CD8-positive, alpha-beta memory T cell (primary cell): ENCODE measurements at places on chromosomes 16 and 17. TPM values are rescaled to one million over a fixed set of nuclear protein-coding genes. Genes with fewer than 3 reads are reported as not detected.

GRCh38 chr17:76076146-76076764 is 1.7 kb downstream of the GALR2 start:
- peak overlapping the region; percentile 49 for H3K4me3 ChIP-seq
- peaks cover 54% of the 10 kb centered on the region for H3K4me1 ChIP-seq
- H3K36me3 ChIP-seq = no peaks in the 10 kb centered on the region

DNA sequence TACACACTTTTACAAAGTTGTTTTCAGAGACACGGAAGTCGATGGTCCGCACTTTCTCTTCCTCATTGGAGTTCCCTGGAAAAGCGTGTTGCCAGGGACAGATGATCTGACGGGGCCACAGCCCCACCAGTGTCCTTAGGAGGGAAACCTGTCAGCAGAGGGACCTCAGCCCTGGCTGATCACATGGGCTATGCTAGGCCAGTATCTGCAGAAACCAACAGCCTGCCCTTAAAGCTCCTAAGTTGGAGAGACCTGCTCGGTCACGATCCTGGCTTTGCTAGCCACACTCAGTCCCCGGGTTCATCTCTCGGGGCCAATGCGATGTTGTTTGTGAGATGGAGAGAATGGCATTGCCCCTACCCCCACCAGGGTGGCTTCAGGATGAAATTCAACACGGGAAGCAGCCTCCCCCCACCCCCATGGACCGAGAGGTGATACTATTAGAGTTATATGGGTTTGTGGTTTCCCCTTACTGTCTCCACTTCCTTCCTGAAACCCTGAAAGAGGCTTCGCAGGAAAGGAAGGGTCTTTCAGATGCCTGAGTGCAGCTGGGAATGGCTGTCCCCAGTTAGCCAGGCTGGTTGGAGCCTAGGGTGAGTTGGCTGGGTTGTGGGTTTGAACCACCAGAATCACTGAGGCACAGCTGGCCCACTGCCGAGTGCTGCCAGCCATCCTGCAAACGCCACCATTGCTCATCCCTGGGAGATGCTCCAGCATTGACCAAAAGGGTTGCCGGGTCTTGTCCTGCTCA is 16.6 kb downstream of the RMI2 start:
- H3K27me3 ChIP-seq = peaks cover 6% of the 10 kb centered on the region
- H3K36me3 ChIP-seq = no peaks in the 10 kb centered on the region
- H3K4me1 ChIP-seq = peaks cover 35% of the 10 kb centered on the region

- H3K4me3 ChIP-seq = no peak overlapping the region
- H3K36me3 ChIP-seq = no peaks in the 10 kb centered on the region
- H3K27me3 ChIP-seq = no peaks in the 10 kb centered on the region
- H3K27ac ChIP-seq = no peak overlapping the region
- H3K4me1 ChIP-seq = no peaks in the 10 kb centered on the region
Observed at GRCh38 chr16:6335072-6335471, 997.6 kb upstream of the RBFOX1 start.

The TNS4 gene
- total RNA-seq = 3.1 TPM

- no peak for DNase-seq
- no peak overlapping the region for H3K4me3 ChIP-seq
- no peaks in the 10 kb centered on the region for H3K4me1 ChIP-seq
- no peaks in the 10 kb centered on the region for H3K36me3 ChIP-seq
- no peak overlapping the region for H3K27ac ChIP-seq
Observed at GRCh38 chr17:4666296-4666695, 24.8 kb upstream of the ALOX15 start.

DNA sequence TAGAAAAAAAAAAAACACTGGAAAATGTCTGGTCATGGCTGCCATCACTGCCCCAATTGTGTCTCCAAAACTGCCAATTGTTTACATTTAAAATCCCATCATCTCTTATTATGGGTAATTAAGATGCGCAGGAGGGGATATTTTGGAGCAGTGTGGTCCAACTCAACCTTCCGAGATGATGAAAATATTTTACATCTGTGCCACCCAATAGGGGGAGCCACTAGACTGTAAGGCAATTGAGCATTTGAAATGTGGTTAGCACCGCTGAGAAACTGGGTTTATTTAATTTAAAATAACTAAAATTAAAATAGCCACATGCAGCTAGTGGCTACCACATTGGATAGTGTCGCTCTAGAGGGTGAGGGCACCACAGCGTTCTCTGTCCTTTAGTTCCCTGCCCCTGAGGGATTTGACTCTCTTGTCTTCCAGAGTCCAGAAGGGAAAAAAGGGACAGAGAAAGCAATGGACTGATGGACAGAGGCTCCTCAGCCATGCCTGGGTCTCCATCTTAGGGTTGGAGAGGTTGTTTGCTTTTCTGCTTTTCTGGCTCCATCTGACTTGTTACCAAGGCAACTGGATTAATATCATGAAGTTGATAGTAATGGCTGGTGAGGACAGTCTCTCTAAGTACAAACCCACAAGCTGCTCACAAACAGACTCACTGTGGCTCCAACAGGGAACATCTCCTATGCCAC is 3.5 kb downstream of the MPO start:
- no peaks in the 10 kb centered on the region for H3K36me3 ChIP-seq
- no peaks in the 10 kb centered on the region for H3K27me3 ChIP-seq
- H3K4me3 ChIP-seq = no peak overlapping the region
- H3K4me1 ChIP-seq = no peaks in the 10 kb centered on the region

The LMF1 gene
- 14.0 TPM for total RNA-seq
